Left kidney (tissue), 8 donors: ENCODE measurements at places on chromosomes 2 and 18.

GRCh38 chr2:150232321-150232720 lies 255.1 kb downstream of the RND3 start:
- no peak for DNase-seq

DNA sequence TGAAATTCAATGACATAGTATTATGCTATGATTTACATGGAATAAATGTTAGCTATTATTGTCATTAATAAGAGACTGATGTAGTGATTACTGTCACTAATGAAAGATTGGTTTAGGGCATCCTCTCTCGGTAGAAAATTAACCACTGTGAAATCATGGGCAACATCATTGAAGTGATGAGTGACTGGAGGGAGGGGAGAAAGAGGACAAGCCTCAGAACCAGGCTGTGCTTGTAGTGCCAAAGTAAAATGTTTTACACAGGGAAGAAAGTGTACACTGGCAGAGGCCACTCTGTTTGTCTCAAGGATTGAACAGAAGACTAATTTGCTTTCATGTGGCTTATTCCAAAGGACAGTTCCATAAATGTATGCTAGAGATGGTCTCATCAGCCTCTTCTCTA lies 456.2 kb upstream of the TCF4 start:
- no peak for DNase-seq

- no peak for DNase-seq
These were observed 6.2 kb upstream of the GPR155 start for GRCh38 chr2:174492963-174493431.

- no peak for DNase-seq
These were observed 32.7 kb upstream of the MAP4K3 start for GRCh38 chr2:39469807-39470206.

GRCh38 chr2:105769504-105769903 lies 24.8 kb downstream of the NCK2 start:
- DNase-seq = no peak

DNA sequence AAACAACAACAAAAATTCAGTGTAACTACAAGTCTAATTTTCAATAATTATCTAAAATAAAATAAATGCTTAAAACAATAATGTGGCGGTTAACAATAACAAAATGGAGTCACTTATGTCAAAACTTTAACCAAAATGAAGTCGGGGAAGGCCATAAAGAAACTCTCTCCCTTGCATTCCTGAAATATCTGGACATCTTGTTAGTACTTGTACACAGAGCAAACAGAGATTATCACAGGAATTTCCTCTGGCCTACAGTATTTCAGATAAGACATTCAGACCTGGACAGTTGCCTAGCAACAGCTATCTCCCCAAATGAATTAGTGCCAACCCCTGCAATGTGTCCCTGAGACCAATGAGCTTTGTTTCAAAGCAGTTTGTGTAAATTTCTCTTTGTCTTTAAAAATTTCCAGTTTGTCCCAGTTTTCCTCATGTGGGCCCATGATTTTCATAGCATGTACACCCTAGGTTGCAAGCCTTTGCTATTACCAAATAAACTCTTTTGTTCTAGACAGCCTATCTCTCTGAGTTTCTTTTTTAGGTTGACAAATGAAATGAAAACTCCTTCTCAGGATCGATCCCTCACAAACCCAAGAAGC lies 68.6 kb downstream of the EXOC6B start:
- DNase-seq = no peak

DNA sequence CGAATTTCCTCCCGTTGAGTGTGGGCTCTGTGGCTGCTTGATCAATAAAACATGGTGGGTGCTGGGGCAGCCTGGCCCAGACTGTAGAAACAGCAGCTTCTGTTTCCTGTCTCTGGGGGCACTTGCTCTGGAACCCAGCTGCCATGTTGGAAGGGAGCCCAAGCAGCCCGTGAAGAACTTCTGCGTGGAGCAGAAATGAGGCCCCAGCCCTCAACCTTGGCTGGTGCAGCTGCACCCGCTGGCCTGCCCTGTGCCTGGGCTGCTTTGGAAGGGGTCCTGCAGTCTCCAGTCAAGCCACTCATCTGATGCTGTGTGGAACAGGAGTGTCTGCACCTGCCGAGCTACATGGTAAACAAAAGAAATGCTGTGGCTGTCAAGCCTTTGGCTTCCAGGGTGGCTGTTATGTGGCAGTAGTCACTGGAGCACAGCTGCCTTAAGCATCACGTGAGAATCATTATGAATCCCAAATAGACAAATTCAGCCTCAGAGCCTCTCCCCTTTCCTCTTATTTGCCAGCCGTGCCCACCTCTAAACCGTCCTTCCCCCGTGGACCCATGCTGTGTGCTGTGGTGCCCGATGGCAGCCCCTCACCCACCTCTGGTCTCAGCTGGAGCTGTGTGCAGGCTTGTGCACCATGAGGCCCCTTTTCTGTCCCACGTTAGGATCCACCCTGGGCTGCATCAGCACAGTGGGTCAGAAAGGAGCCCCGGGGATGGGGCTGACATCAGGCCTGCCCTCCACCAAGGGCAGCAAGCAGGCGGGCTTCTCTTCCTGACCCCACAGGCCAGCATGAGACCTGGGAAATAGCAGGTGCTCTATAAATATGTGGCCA lies 134.0 kb upstream of the HDAC4 start:
- DNase-seq = no peak

GRCh38 chr2:74052732-74053710 lies 68.3 kb downstream of the TET3 start:
- DNase-seq = no peak
